ENCODE measurements at places on chromosomes 7 and 10.

DNA sequence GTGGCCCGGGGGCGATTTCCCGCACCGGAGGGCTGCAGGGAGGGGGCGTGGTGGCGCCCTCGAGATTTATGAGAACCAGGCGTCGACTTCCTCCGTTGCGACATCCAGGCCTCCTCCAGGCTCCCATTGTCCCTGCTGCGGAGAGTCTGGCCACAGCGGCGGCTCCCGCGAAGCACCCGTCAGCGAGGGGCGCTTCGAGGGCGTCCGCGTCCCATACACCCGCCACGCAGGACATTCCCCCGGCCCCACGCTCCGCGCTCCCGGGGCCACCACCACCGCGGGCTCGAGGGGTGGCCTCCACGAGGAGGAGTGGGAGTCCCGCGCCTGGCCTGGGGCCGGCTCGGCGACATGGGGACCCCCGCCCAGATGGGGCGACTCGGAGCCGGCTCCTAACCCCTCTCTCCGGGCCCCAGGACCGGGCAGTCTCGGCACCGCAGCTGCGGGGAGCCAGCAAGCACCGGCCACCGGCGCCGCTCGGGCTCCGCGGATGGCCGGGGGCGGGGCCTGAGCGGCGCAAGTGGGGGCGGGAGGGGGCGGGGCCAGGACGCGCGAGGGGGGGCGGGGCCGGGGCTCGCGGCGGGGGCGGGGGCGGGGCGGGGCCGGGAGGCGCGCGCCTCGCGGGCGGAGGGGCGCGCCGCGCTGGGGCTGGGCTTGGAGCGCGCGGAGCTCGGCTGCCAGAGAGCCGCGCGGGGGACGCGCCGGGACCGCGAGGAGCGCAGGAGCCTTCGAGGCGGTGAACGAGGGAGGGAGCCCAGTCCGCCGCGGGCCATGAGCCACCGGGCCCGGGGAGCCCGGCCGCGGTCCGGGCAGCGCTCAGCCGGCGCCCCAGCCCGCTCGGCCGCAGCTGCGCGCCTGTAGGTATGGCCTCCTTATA lies at the start of gene SH2B2:
TSS of gene SH2B2 (plus strand) at position 632 of the 874 bp plus-strand sequence. CDS start 13,683 bp downstream, outside the sequence.
- DNase-seq, result peak; percentile 19

- no peak for DNase-seq
Measured at GRCh38 chr10:93071177-93071472, 2.6 kb upstream of the CYP26A1 start.

- DNase-seq, result no peak
Measured at GRCh38 chr7:149715476-149715875, 57.9 kb downstream of the ZNF467 start.

DNA sequence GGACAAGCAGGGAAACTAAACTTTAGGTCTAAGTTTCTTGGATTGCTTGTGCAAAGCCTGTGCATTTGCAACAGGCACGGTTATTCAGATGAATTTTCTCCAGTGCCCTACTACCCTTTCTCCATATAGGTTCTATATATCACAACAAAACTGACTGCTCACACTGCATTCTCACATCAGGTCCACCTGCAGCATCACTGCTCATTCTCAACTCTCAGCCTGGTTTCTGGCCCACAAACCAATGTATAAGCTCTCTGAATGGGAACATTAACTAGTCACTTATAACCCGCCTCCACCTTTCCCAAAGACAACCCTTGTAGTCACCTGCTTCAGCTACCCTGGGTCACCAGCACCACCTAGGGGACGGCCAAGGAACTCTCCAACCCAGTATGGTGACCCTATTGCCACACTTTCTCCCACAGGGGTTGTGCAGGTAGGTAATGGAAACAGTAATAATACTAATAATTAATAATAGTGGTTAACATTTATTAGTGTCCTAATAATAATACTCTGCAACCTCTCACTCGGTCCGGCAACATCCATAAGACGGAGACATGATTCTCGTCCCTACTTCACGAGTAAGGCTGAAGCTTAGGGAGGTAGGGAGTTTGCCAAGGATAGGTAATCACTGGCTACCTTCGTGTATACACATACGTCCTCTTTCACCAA lies 97.3 kb downstream of the CLEC2L start:
- DNase-seq, result no peak

- DNase-seq, result no peak
Measured at GRCh38 chr10:49841615-49842332, 79.7 kb upstream of the OGDHL start.

DNA sequence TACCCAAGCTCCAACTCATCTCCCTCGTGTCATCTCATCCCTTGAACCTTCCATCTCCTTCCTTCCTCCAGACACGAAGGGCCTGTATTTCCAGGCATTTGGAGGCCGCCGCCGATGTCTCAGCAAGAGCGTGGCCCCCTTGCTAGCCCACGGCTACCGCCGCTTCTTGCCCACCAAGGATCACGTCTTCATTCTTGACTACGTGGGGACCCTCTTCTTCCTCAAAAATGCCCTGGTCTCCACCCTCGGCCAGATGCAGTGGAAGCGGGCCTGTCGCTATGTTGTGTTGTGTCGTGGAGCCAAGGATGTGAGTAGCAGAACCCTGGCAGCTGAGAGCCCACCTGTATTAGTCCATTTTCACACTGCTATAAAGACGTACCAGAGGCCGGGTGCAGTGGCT lies 5.5 kb downstream of the FBXO24 start:
- no peak for DNase-seq

DNA sequence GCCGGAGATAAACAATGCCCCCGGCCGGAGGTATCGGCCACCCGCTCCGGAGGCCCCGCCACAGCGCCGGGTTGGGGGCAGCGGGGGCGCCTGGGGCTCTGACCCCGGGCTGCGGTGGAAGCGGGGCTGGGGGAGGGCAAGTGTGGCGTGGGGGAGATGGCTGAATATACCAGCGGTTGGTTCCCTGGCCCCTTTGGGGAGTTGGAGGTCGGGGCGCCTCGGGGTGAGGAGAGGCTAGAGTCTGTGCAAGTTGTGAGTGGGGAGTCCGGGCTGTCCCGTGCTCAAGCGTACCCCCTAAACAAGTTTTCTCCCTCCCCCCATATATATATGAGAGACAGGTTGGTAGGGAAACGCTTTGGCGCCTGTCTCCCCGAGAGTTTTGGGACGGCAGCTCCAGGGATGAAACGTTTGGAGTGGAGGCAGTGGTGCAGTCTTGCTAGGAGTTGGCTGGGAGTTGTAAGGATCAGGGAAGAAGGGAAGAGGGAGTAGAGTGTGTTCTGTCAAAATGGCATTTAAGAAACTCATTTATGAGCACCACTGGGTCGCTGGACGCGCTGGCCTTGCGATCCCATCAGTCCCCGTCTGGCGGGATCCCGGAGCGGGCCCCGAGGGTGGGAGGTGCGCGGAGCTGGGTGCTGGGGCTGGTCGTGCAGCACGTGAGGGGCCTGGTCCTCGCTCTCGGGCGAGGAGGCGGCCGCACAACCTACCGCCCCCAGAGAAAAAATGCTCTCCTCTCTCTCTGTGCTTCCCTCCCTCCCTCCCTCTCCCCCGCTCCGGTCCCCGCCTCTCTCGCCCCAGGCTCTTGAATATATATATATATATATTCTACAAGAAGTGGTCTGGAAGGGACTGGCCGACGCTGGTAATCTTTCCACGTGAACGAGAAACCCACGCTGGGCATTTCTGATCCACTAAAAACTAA lies 1.1 kb downstream of the TET1 start:
- peak; percentile 33 for DNase-seq

DNA sequence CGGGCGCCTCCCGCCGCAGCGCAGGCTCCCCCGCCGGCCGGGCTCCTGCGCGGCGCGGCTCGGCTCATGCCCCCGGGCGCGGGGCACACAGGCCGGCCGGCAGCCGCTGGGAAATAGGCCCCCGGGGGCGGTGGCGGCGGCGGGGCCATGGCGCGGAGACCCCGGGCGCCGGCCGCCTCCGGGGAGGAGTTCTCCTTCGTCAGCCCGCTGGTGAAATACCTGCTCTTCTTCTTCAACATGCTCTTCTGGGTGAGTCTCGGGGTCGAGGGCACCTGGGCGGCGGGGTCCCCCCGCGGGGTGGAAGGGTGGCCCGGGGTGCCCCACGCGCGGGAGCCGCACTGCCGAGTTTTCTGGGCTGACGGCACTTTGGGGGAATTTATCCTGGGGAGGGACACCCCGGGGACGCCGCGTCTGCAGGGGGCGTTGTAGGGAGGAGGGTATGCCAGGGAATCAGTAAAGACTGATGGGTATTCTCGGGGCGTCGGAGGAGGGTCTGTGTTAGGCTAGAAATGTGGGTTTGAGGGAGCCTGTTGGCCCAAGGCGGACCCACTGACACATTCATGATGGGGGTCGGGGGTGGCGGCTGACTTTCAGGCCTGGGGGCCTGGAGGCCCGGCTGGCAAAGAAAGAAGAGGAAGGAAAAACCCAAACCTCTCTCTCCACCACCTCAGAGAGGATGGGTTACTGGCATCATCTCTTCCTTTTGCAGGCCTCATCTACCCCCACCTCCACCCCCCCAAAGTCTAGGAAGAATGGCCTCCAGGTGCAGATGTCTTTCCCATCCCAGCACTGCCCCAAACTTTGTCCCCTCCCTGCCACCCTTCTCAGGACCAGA lies 544 bp downstream of the TSPAN33 start:
- DNase-seq, result no peak

DNA sequence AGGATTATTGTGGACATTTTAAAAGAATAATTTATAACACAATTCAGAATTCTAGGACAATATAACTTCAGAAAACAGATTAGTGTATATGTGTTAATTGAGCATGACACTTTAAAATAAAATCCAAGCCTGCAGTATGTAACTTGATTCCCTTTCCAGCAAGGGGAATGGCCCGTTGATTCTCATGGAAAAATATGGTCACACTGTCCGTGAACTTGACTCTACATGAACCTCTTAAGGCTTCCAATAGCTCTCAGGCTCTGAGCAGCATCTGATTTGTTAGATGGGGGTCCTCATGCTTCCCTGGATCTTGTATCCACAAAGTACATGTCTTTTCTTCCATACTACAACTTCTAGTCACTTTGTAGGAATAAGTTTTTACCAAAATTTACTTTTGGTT lies 85.5 kb upstream of the AKR1E2 start:
- peak; percentile 37 for DNase-seq

- DNase-seq, result peak; percentile 48
Measured at GRCh38 chr10:6729071-6729774, 149.1 kb upstream of the PRKCQ start.

GRCh38 chr7:27753863-27754262 lies 13.9 kb downstream of the TAX1BP1 start:
- no peak for DNase-seq

GRCh38 chr10:126156503-126156902 lies 231.8 kb downstream of the ADAM12 start:
- no peak for DNase-seq

- no peak for DNase-seq
Measured at GRCh38 chr7:27765841-27766240, 25.9 kb downstream of the TAX1BP1 start.

GRCh38 chr7:67019562-67020390 lies 23.1 kb downstream of the TYW1 start:
- DNase-seq, result no peak

DNA sequence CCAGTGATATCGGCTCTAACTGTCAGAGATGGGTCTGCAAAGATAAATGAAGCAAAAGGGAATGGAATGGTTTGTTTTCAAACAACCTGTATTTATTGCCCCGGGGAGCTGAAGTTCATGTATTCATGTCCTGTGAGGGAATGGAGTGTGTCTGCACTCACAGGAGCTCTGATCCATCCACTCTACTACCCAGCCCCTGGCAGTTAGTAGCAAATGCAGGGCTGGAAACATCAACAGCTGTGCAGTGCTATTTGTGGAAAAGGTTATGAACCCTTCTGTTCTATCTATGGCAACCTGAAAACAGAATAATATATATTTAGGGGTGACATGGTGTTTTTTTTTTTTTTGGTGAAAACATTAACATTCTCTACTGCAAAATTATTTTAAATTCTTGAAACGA lies 9.8 kb downstream of the AGR2 start:
- DNase-seq, result no peak

GRCh38 chr10:17454161-17455014 lies at the start of gene ST8SIA6:
Gene ST8SIA6, minus strand, starts transcription at chr10:17454595. Its CDS starts 340 bp downstream, at chr10:17454255.
- DNase-seq, result peak; percentile 54

GRCh38 chr7:98840722-98841121 lies 29.1 kb downstream of the TMEM130 start:
- DNase-seq, result peak; percentile 33

DNA sequence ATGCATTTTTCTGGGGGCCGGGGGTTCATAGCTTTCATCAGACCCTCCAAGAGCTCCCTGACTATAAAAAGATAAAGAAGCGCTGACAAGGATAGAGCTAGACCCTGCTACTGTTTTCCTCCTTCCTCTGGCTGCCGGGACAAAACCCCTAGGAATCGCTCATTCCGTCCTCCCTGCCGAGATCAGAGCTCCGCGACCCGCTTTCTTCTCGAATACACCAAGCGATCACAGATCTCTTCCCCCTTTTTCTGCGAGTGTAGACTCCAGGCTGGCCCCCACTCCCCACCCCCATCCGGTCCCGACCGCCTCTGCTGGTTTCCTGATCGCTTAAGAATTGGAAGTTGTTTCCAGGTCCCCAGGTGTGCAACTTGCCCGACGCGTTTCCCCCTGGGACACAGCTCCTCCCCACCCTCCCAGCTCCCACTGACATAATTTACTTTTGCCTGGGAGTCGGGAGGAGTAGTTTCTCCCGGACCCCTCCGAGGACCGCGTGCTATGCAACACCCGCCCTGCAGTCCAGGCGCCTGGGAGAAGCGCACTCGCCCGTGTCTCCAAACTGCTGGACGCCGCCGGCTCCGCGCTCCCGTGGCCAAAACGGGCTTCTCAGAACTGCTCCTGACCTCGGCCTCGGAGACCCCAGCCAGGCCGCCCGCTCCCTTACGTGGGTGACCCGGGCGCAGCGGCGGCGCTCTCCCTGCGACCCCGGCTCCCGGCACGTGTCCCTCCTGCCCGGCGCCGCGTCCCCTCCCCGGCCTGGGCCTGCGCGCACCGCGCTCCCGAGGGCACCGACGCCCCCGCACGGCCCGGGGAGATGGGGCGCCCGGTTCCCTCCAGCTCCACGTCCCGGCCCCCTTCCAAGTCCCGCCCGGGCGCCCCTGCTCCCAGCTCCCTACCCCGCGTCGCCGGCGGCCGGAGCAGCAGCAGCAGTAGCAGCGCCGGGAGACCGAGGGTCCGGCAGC lies 552 bp downstream of the IL15RA start:
- peak; percentile 37 for DNase-seq

DNA sequence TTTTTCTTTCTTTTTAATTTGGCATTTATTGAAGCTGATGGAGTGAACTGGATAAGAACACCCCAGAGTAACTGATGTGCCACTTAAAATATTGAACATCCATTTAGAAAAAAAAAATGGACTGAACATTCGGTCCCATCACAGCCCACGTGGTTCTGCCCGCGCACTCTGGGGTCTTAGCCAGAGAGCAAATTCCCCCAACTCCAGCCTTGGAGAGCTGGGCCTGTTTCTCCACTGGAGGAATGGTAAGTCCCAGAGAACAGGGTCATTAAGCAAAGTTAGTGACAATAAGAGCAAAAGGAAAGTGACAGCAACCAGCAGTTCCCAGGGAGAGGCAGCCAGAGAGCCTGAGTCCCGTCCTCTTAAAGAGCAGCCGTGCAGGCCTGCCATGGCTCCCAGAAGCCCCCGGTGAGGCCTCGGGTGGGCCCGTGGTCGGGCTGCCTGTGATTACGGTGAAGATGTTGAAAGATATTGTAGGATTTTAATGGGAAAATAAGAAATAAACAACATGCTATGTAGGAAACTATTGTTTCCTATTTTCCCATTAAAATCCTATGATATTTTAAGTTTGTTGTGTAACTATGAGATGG lies 487.9 kb upstream of the MKI67 start:
- no peak for DNase-seq

- no peak for DNase-seq
Measured at GRCh38 chr7:151218170-151218569, 7.9 kb upstream of the H2BK1 start.
